ENCODE measurements at places on chromosomes 6 and 20.

DNA sequence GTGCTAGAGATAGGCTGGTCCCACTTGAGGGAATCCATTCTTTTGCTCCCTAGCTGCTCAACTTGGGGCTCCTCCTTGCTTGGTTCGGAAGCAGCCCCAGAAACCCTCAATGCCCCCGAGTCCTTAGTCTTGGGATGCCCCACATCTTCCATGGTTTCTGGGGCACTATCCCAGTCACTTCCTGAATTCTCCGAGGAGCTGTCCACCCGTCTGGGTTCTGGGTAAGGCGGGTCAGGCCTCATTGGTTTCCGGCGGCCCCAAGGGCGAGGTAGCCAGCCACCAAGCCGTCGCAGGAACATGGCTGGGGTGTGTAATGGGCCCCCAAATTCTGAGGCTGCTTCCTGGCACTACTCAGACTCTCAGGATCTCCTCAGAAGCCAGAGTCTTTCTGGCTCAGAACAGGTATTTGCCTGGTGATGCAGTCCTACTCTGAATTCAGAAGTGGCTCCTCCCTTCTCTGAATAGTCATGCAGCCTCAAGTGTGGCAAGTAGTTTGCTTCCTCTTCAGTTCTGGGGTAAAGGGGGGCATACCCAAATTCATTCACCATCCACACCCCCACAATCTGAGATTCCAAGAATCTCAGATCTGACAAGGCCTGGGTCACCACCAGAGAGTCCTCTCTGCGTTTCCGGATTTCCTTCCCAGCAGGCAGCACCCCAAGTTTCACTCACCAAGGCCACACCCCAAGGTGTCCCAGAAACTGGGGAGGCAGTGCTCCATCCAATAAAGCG, 763 bp downstream of the C6orf47 start:
- peak; percentile 58 for DNase-seq

DNA sequence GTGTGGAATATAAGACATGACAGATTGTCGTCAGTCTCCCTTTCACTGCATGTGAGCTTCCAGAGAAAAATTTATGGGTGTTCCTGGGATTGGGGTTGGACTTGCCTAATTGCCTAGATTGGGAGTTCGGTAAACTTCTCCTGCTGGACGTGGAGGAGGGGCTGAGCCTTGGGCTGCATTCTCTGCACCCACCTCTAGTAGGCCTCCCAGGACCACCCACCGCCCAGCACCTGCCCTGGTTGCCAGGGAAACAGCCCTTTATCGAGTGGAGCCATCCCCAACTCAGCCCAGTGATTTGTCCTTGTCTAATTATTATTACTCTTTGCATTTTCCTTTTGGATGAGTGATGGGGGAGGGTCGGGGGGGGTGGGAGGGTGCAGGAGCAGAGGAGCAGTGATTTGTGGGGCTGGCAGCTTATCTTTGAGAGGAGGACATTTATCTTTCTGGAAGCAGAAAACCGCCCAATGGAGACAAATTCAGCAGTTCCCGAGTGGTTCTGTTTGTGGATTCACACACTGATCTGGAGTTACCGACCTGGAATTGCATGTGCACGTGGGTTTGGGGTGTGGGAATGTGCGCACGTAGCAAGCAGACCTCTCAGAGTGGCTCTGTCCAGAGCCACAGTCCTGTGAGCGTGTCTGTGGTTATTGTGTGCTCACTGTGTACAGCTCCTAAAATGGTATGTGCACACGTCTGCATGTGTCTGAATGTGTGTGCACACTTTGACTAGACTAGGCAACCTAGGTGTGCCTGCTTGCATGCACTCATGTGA, 104.5 kb downstream of the DHX35 start:
- DNase-seq, result no peak

GRCh38 chr20:61912665-61913422, 152.8 kb downstream of the TAF4 start:
- no peak for DNase-seq

DNA sequence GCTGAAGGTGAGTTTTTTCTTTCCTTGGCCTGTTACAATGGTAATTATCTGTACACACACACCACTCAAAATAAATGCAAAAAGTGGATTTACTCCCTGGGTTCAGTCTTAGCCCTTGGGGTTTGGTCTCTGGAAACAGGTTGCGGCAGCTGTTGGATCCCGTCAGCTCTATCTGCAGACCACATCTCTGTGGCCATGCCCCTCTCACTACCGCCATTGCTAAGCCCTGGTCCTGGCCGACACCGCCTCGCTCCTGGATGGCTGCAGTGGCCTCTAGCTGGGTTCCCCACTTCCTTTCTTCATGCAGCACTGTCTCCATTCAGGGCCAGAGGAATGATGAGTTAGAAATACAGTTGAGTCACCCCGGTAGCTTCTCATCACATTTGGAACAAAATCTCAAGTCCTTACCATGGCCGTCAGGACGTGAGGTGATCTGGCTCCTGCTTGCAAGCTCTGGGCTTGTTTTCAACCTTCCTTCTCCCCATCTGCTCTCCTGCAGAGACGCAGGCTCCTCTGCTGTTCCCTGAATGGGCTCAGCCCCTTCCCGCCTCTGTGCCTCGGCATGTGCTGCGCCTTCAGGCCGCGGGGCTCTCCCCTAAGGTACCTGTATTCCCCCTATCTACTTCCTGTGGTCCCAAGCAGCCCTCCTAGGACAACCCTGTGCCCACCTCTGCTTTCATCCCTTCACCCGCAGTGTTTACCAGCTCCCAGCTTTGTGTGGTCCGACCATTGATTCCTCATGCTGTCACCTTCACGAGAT, 38.0 kb downstream of the EFCAB8 start:
- DNase-seq, result no peak

DNA sequence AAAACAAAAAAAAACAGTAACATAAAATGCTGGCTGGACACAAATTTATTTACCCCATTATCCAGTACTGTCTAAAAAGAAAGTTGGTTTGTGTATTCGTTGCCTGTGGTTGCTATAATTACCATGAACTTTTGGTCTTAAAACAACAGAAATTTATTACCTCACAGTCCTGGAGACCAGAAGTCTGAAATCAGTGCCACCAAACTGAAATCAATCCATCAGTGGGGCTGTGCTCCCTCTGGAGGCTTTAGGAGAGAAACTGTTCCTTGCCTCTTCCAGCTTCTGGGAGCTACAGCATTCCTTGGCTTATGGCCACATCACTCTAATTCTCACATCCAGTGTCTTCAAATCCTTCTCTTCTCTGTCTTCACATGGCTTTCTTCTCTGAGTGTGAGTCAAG, 79.4 kb downstream of the SNX5 start:
- DNase-seq, result peak; percentile 57

DNA sequence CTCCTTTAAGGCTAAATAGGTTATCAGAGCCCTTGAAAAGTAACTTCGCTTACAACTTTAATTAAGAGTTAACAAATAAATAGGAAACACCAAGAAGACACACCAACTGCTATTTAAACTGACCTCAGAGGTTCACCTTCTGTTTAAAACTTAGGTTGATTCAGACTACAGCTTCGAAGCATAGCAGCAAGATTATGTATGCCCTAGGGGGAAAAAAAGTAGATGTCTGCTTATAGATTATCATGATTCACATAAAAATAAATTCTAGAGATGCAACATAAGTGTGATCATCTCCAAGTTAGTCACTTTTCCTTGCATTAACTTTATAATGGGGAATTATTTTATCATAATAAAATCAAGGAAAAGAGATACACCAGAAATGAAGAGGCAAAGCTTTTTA, 8.9 kb downstream of the PNISR start:
- peak; percentile 70 for DNase-seq
